ENCODE measurements at places on chromosomes 7 and 10.

GRCh38 chr7:15504351-15504750, 57.5 kb downstream of the AGMO start:
- no peak for DNase-seq

- no peak for DNase-seq
Observed at GRCh38 chr10:49104323-49104722, 11.0 kb downstream of the VSTM4 start.

DNA sequence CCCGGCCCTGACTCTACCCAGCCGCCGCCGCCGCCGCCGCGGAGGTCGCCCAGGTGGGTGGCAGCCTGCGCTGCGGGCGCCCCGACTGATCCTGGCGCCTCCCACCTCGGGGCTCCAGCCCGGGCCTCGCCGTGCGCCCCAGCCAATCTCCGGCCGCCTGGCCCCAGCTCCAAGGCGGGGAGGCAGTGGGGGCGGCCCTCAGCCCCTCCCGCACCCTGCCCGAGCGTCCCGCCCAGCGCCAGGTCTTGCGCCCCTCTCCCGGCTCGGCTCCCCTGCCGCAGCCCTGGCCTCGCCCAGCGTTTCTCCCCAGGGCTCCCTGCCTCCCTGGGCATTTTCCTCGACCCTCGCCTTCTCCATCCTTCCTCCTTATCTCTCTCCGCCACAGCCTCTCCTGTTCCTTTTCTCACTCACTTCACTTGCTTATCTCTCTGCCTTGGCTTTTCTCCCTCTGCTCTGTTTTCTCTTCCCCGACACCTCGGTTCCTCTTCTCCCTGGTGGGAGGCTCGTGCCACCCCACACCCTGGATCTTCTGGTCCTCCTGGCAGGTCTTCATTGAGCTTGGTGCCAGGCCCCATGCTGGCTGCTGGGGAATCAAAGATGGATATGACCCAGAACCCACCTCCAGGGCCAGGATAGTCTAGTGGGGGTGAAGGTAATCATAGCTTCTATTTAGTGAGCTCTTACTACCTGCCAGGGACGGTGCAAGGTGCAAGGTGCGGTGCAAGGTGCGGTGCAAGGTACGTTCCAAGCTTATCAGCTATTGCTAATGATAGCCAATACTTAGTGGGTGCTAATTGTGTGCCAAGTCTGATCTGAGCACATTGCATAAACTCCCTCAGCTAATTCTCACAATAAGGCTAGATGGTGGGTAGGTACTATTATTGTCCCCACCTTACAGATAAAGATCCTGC, at the start of gene SFRP5:
Gene SFRP5 (minus strand): TSS at position 87 of the 911 bp plus-strand sequence. CDS start 166 bp downstream, outside the sequence.
- no peak for DNase-seq

DNA sequence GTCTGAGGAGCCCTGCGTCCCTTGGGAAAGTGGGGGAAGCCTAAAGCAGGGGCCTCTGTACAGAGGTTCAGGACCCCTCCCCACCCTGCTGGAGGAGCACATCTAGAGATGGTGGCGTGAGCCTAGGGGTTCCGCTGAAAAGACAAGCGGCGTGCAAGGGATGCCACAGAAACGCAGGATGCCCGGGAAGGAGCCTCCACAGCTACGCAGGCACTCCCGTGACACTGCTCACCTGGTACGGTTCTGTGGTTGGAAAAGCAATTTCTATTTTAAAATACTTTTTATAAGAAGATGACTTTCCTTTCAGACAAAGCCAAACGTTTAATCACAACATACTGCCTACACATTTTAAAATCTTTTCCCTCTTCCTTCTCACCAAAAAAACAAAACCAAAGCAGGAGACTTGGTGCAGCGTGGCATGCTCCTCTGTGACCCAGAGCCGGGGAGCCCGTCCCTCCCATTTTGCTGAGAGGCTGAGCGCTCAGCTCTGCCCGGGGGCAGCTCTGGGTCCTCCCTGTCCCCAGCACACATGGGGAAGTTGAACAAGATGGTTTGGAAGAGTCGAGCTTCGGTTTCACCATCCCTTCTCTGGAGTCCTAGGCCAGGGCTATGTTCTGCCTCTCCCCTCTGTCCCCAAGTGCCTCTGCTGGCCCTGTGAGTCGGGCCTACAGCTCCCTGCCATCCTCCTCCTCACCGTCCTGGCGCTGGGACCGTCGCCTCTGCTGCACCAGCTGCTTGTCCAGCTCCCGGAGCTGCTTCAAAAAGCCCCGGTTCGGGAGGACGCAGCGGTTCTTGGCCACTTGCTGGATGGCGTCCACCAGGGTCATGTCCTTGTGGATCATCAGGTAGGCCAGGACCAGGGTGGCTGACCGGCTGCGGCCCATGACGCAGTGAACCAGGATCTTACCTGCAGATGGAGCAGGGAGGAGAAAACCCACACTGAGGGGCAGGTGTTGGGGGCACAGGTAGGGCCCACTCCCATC, 74.0 kb upstream of the SAMD8 start:
- peak; percentile 56 for DNase-seq

DNA sequence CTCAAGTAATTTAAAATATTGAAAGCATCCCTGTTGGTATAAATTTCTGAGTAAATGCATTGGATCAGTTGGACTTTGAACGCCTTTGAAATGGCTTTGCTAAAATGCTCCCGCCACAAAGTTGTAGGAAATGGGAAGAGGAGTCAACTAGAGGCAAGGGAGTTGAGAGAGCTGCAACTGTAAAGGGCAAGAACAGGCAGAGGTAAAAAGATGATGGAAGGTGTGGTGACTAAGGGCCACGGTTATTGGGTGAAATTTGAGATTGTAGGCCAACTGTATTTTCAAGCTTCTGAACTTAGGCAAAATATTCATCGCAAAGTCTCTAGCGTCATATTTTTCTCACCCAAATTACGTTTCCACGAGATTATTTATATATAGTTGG, 595 bp upstream of the SUMF2 start:
- no peak for DNase-seq

- DNase-seq, result peak; percentile 26
Observed at GRCh38 chr7:158959021-158959717, 102.8 kb downstream of the DYNC2I1 start.

- DNase-seq, result no peak
Observed at GRCh38 chr10:104324221-104324686, 14.0 kb downstream of the ITPRIP start.

GRCh38 chr7:41336981-41337380, 365.9 kb downstream of the INHBA start:
- no peak for DNase-seq

DNA sequence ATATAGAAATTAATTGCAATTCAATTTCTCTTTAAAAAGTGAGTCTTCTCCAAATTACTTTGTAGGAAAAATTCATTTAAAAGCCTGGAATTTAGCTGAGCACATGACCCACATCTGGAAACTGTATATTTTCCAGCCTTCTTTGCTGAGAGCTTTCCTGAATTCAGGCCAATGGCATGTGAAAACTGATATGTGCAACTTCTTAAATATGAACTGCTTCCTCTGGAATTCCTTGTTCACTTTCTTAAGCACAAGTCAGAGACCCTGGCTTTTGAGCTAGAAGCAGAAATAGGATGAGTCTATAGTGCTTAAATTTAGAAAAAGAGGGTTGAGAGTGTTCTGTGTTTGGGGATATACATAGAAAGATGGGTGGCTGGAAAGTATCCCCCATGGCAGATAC, 365.1 kb upstream of the MTPN start:
- no peak for DNase-seq

DNA sequence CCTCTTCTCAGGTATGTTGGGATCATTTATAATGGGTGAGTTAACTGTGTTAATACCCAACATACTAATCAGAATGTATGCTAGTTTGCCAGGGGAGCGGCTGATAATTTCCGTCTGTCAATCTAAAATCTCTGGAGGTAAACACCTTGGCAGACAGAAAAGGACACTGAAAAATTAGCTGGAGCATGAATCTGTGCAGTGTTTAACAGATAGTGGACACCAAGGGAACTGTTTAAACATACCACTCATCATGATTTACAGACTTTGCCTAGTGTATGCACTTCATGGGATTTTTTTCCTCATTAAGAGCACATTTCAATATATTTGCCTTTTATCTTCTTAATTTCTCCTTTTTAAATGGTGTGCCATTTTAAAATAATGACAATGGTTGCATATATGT, 68.2 kb downstream of the SLC13A1 start:
- DNase-seq, result no peak

GRCh38 chr7:107145067-107145838, 23.6 kb upstream of the HBP1 start:
- DNase-seq, result no peak

DNA sequence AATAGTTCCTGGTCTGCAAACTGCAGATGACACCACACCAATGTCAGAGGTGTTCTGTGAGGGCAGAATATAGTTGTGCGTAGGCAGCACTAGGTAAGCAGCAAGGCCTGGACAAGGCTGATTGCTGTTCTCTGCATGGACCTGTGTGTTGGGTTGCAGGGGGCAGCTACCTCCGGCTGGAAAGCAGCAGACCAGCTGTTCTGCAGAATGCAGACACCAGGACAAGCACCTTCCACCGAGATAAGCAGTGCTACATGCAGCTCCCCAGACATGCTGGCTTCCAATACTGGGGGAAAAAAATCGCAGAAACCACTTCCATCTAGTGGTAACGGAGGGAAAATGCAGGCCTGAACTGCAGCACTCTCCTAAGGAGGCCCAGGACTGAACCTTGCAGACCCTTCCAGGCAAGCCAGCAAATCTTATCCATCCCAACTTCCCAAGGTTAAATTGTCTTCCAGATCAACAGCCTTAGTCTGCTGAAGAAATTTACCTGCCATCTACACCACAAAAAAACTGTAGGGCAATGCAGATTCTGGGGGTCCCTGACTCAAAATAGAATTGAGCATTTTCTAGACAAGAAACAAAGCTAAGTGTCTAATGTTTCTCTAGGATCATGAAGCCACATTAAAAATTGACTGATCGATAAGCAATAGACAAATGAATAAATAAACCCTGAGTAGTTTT, 50.5 kb upstream of the COBL start:
- DNase-seq, result no peak

- no peak for DNase-seq
Observed at GRCh38 chr10:26483554-26483953, 45.4 kb downstream of the APBB1IP start.

DNA sequence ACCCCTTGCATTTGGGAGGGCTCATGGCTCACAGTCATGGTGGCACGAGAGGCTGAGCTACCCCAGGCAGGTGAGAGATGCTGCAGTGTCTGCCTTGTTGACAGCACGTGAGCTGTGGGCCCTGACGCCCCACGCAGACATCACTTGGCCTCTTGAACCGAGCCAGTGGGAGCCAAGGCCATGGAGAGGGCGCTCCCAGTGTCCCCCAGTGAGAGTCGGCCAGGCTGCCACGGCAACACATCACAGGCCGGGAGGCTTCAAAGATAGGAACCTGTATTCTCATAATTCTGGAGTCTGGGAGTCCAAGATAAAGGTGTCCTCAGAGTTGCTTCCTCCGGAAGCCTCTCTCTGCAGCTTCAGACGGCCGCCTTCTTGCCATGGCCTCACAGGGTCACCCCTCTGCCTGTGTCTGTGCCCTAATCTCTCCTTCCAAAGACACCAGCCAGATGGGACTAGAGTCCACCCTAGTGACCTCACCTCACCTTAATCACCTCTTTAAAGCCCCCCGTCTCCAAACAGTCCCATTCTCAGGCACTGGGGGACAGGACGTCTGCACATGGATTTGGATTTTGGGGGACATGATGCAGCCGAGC, 119.6 kb downstream of the KLF6 start:
- DNase-seq, result no peak

- no peak for DNase-seq
Observed at GRCh38 chr7:20343205-20343604, 12.5 kb downstream of the ITGB8 start.

GRCh38 chr7:38929460-38930171, 20.6 kb upstream of the VPS41 start:
- DNase-seq, result no peak

- no peak for DNase-seq
Observed at GRCh38 chr10:87976101-87976743, 112.8 kb downstream of the PTEN start.

DNA sequence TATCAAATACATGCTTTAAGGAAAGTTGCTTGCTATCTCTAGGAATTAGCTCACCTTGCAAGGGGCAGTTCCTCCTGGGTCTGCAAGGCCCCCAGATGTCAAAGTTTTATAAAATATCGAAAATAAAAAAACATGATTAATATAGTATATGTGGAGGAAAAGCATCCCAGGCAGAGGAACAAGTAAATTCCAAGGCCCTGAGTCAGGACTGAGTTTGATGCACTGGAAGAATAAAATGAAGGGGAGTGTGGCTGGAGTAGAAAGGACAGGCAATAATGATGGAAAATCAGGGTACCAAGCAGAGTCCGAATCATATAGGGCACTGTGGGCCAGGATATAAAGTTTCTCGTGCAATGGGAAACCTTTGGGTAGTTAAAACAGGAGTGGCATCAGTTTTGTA, 112.4 kb upstream of the EEPD1 start:
- DNase-seq, result no peak

DNA sequence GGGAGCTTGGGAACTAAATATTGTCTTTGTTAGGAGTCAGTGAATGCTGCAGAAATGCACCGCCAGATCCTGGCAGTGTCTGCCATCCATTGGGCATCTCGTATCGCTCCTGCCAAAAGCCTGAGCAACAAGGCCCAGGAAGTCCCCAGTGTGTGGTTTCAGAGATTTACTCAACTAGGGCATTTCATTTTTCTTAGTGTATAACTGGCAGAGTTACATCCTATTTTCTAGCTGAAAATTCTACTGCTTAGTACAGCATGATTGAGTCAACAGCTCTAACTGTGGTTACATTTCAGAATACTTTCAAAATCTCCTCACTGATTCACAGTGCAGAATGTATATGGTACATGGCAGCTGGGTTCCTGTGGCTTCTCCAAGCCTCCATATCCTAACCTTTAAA, 95.8 kb upstream of the CREB5 start:
- DNase-seq, result no peak

DNA sequence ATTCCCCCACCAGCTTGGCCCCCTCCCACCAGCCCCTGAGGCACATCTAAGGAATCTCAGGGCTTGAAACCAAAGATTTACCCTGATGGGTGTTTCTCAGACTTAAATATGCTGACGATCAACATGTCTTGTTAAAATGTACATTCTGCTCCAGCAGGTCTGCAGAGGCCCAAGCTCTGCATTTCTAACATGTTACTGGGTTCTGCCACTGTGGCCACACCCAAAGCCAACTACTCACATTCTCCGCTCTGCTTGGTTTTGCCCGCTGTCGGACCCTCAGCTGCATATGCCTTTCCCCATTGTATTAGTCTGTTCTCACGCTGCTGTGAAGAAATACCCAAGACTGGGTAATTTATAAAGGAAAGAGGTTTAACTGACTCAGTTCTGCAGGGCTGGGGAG, 8.9 kb downstream of the PIP4K2A start:
- DNase-seq, result peak; percentile 51

GRCh38 chr7:32494946-32495297, 367 bp upstream of the AVL9 start:
- DNase-seq, result no peak

GRCh38 chr10:61836888-61837754, 64.4 kb upstream of the ARID5B start:
- no peak for DNase-seq

- no peak for DNase-seq
Observed at GRCh38 chr10:29063806-29064644, 224.8 kb upstream of the LYZL1 start.

DNA sequence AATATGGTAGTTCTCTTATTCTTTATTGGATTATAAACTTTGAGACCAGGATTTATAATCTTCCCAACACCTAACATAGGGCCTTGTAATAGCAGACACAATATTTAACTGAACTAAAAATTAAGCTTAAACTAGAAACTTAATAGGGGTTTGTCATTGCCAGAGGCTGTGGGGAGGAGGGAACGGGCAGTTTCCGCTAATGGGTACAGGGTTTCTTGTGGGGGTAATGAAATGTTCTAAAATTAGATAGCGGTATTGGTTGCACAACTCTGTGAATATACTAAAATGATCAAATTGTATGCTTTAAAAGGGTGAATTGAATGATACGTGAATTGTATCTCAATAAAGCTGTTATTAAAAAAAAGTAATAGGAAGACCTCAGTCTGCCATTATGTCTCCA, 45.4 kb downstream of the NT5C2 start:
- DNase-seq, result no peak

All from activated CD8-positive, alpha-beta memory T cell treated with anti-CD3 and anti-CD28 coated beads for 24 hours (primary cell).